CD4-positive, alpha-beta T cell treated with Interleukin-4 for 4 hours (primary cell): ENCODE measurements at places on chromosomes 3 and 15.

- no peak for DNase-seq
These were observed 9.0 kb upstream of the SLC25A26 start for GRCh38 chr3:66211779-66212178.

- DNase-seq: no peak
These were observed 24.5 kb downstream of the CYFIP1 start for GRCh38 chr15:22955544-22956119.

- DNase-seq: no peak
These were observed 11.2 kb upstream of the SCAPER start for GRCh38 chr15:76916369-76916768.

- no peak for DNase-seq
These were observed 112.0 kb downstream of the FRMD4B start for GRCh38 chr3:69273896-69274295.

GRCh38 chr3:105957722-105958121, 88.9 kb upstream of the CBLB start:
- DNase-seq: no peak

DNA sequence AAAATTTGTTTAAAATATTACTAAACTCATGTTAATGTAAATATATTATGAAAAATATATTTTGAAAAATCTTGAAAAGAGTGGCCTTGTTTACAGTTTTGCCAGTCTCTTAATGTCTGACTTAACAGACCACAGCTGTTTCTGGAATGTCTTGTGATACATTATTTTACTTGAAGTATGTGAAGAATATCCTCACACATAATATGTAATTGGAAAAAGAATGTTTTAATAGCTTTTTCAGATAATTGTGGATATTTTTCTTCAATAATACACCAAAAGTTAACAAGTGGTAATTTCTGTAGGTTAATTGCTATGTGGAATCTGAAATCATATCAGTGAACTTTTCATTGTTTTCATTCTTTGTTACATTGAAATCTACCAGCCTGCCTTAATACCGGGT, 101.3 kb downstream of the UBE2E2 start:
- no peak for DNase-seq

DNA sequence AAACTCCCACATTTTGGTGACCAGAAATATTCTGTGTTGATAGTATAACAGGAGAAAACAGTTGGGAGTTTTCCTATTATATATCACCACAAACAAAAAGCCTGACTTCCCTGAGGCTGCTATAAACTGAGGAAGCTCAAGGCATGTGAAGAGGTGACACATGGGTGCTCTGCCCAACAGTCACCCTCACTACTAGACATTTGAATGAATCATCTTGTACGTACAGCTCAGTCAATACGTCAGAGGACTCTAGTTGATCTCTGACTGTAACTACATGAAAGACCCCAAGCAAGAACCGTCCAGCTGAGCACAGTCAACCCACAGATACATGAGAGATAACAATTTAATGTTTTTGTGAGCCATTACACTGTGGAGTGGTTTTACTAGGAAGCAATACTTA, 338.3 kb upstream of the ATP11B start:
- no peak for DNase-seq

DNA sequence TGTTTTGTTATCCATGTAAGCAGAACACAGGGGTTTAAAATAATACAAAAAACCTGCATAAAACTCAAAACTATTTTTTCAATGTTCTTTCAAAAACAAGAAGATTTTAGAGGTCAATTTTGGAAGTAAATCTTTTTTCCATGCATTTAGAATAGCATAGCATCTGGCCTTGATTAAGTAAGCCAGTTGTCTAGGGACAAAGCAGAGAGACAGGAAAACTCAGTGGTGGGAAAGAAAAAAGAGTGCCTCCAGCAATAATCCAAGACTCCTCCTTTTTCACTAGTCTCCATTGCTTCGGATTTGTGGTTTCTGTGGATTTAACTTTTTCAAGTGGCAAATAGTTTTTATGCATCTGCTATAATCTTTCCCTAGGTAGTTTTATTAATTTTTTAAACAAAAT, 88.9 kb downstream of the SUCNR1 start:
- no peak for DNase-seq

- peak; percentile 23 for DNase-seq
These were observed 106.1 kb downstream of the OXNAD1 start for GRCh38 chr3:16370872-16371740.

- no peak for DNase-seq
These were observed 56.1 kb downstream of the CCK start for GRCh38 chr3:42209917-42210316.

DNA sequence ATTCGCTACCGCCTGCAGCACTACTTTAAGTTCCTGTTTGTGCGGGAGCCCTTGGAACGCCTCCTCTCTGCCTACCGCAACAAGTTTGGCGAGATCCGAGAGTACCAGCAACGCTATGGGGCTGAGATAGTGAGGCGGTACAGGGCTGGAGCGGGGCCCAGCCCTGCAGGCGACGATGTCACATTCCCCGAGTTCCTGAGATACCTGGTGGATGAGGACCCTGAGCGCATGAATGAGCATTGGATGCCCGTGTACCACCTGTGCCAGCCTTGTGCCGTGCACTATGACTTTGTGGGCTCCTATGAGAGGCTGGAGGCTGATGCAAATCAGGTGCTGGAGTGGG, 995 bp downstream of the CHST14 start:
- no peak for DNase-seq

GRCh38 chr3:139940622-139941021, 5.6 kb downstream of the CLSTN2 start:
- no peak for DNase-seq

DNA sequence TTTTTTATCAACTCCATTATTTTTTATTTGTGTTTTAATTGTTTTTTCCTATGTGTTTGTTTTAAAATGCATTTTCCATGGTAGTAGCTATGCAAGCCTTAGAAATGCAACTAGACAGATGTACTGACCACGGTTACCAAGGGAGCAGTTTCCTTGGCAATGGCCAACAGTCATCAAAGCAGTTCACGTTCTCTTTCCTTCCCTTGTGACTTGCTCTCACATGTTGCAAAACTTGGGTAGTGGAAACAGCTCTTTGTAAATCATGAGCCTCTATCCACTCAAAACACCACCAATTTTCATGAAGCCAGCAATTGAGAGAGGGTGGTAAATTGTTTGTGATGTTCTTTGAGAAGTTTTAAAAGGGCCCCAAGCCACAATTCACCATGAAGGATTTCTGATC, 499.4 kb upstream of the MDFIC2 start:
- no peak for DNase-seq

DNA sequence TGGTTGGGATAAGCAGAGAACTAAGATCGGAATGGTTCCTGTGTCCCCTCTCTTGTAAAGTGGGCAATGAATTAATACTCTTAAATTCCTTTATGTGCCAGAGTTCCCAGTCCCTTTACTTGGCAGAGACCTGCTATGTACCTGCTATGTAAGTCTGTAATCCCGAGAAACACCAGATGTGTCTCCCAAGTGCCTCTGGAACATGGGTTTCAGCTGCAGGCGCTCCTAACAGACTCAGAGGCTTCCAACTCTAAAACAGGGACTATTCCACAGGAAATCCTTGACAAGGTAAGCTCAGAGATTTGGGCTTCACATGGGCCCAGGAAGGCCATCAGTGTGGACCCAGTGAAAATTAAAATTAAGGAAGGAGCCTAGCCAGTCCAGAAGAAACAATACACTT, 117.7 kb upstream of the PLCL2 start:
- no peak for DNase-seq

GRCh38 chr15:69298354-69298696, 387 bp upstream of the PAQR5 start:
- no peak for DNase-seq

- DNase-seq: no peak
These were observed 158.6 kb upstream of the LMCD1 start for GRCh38 chr3:8343058-8343457.

DNA sequence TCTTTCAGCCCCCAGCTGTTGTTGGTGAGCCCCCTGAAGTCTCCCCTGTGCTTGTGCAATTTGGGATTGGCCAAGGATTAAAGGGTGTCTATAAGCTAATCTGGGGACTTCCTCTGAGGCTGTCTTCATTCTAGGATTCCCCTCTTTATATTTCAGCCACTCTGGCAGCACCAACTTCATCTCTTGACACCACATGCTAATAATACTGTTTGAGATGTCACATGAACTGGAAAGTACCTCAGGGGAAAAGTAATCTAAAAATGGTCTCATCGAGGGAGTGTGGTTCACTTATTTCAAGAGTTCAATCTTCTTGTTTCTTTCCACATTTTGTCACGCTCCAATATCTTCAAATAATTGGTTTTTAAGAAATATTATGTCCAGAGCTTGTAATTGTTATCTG, 279.2 kb upstream of the TMC3 start:
- no peak for DNase-seq

DNA sequence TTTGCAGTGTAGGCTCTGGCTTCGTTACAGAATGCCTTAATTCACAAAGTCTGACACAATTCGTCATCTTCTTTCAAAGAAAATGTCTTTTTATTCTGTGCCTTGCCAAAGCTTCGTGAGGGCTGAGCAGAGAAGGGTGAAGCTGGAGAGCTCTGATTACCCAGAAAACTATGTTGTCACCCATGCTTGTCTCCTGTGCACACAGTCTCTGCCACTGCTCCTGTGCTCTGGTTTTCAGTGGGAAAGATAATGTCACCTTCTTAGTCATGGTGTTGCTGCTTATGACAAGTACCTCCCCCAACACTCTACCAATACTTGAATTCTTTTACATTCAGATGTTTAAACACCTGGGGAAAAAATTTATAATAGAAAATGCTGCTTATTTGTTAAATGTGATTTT, 509.2 kb upstream of the GRM7 start:
- no peak for DNase-seq

DNA sequence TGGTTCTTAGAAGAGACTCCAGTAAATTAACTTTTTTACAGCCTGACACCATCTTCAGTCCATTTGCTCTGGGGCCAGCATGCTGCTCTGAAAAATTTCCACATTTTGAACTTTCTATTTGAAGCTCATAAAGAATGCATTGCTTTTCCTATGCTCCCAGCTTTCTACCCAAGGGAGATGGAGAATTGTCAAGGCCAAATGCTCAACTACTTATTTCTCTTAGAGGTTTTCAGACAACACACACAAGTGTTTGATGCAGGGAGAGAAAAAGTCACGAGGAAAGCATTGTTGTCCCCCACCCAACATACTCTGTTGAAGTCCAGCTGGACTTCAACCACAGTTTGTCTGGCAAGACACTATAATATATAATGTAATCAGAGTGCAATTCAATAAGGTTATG, 100.3 kb upstream of the CADPS start:
- no peak for DNase-seq

GRCh38 chr3:111621535-111621934, 26.4 kb upstream of the ZBED2 start:
- no peak for DNase-seq

DNA sequence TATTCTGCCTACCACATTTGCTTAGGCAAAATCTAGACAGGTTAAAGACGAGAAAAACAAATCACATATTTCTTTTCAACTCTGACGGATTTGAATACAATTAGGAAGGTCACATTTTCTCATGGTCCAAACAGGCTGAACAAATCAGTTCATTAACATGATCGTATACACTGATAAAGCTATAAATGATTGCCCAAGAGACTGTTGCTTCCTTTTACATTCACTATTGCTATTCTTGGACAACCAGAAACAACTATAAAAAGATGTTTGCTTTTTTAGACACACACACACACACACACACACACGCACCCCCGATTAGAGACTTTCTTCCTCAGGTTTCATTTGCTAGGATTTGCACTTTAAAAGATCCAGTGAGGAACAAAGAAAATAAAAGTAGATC, 122.3 kb upstream of the BHLHE40 start:
- no peak for DNase-seq

DNA sequence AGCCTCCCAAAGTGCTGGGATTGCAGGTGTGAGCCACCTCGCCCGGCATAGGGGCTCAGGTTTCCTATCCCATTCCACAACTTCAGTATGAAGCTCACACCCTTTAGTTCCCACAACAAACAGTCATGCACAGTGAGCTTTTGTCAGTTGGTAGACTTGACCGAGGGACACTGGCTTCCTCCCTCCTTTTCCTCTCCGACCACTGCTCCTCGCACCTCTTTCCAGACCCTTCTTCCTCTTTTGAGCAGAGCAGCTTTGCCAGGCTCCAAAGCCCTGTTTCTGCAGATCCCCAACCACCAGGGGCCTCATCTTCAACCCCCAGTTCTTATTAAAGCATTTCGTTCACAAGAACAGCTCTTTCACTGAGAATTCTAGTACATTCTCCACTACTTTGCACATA, 12.7 kb upstream of the CILP start:
- no peak for DNase-seq

DNA sequence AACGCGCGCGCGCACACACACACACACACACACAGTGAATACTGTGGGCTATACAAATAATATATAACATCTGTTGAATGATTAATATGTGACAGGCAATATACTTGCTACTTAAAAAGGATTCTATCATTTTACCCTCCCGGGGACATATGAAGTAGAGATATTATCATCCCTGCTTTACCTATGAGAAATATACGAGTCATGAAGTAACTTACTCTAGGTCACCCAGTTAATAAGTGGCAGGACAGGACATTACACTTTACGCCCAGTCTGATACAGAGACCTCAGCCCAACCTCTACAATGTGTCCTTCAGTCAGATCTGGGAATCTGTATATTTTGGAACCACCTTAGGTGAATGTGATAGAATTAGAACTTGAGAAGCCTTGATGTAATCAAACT, 55.4 kb downstream of the CCDC54 start:
- DNase-seq: no peak

- DNase-seq: no peak
These were observed 19.7 kb upstream of the IQSEC1 start for GRCh38 chr3:13092621-13093617.
